HAP-1 (cell line): ENCODE measurements at places on chromosomes 16 and 17.
A peak's percentile ranks its signal among the peaks of the same experiment; 100 is the strongest.

DNA sequence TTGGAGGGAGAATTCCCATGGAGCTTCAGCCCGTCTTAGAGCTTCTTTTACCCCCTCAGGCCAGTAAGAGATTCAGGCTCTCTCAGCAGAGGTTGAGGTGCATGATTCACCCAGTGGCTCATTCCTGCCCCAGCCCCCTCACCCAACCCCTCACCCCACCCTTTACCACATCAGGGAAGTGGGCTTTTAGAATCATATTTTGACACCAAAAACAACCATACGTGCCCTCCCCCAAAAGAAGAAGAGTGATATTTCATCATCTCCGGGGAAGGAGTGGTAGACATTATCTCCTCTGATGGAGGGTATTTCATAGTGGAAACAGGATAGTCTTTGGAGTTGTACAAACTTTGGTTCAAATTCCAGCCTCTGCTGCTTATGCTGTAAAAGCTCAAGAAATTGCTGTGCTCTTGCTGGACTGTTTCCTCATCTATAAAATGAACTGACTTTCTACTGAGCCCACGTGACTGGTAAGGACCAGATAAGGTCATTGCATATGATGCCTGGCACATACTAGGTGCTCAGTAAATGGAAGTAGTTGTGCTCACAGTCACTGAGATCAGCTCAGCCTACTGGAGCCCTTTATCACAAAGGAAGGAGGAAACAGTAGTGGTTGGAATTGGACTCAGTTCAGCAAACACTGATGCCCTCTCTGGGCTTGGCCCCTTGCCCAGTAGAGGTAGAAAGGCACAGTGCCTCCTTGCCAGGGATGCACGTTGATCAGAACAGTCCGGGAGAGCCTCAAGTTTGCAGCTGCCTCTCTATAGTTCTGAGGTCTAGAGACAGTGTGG is 18.3 kb upstream of the CCL5 start:
- DNase-seq, result no peak

DNA sequence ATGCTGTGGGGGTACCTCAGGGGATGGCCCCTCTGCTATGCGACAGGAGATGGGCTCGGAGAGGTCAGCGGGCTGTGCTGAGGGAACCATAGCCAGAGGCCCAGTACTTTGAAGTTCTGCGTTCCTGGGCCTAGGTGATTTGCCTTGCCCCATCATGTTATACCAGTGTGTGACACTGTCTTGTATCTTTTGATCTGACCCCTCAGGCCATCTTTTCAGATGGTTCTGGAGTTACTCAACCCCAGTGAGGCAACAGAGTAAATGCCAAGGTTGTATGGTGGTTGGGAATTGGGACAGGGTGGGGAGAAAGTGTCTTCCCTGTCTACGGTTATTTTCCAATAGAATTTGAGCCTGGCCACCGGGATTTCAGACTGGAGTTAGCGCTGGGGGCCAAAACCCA is 8.5 kb downstream of the MSI2 start:
- no peak for DNase-seq

DNA sequence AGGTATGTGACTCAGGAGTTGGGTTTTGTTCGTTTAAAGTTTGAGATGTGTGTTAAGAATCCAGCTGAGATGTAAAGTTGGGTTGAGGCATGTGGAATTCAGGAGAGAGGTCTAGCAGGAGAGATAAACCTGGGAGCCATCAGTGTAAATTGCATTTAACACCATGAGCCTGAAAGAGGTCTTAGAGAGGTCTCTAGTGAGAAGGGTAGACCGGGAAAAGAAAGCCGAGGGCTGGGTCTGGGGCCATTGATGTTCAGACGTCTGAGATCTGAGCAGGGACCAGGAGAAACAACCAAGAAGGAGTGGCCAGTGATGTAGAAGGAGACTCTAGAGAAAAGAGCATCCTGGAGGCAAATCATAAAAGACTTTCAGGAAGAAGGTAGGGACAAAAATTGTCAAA is 44.1 kb upstream of the PIRT start:
- no peak for DNase-seq

- DNase-seq, result no peak
Measured at GRCh38 chr17:37848690-37849616, 75.3 kb upstream of the TBC1D3K start.

GRCh38 chr17:31467502-31468256 is 76.2 kb downstream of the RAB11FIP4 start:
- peak; percentile 59 for DNase-seq

DNA sequence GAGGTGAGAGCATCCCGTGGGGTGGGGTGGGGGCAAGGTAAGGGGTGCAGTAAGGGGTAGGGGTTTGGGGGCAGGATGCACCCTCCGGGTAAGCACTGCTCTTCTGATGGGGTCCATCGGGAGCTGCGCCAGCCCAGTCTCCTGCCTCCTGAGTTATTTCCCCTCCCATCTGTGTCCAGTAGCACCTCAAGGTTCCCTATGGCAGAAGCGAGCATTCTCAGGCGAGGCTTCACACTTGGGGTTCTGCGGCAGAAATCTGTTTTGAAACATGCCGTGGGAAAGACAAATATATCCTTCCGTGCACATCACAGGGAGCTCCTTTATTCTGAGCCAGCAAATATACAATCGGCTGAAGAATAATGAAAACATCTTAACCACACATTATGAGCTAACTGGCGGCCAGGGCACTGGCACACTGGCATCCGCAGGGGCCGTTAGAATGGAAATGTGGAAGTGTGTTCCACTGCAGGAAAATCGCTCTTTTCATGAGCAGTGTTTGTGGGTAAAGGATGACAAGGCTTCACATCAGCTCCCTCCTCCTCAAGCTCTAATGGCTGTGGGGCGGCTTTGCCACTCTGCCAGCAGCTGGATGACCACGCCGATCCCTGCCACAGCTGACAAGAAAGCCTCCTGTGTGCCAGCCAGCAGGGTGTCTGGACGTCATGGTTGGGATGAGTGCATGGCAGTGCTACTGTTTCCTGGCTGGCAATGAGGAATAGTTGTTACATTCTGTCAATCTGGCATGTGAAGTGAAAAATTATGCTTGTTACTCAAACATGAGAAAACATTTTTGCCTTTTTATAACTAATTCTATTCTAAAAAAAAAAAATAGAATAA is 20.0 kb downstream of the MTHFSD start:
- no peak for DNase-seq

DNA sequence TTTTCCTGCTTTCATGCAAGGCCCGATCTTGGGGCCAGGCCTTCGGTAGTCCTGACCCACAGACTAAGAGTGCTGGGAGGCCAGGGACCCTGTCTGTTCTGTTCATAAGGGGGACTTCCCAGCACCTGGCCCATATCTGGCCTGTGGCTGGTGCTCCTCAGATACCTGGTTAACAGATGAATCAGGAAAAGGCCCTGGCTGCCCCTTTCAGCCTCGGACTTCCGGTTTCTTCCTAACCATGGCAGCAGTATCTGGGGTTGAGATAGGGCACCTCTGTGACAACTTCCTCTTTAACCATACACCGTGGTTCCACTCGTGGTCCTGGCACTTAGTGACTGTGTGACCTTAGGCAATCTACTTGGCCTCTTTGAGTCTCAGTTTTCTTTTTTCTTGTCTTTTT is 18.4 kb downstream of the PLCG2 start:
- no peak for DNase-seq

DNA sequence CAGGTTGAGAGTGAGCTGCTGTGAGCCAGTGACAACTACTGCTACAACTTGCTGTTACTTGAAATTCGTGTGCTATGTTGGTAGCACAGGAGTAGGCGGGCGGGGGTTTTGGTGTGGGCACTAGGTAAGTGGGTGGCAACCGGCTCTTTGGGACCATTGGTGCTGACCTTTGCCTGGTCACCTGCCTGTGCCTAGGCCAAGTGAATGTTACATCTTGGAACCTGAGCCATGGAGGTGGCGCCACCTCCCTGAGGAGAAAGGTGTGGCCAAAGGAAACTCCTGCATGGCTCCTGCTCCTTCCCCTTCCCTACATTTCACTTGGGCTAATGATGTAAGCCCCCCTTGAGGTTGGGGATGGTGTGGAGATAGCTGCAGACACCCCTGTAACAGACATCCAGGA is 25.4 kb upstream of the ARHGAP23 start:
- no peak for DNase-seq

DNA sequence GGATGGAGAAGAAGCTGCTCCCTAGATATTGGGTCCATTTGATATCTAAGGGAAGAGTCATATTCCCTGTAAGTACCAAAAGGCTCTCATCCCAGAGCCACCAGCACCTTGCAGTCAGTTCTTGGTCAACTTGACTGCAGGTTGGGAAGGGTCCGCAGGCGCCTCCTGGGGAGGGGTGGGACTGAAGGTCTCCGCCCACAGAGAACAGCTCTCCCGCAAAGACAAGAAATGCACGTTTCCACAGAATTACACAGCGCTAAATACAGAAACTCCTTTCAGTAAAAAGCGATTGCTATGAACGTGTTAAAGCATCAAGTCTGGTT is 864 bp upstream of the CTCF start:
- DNase-seq, result no peak

DNA sequence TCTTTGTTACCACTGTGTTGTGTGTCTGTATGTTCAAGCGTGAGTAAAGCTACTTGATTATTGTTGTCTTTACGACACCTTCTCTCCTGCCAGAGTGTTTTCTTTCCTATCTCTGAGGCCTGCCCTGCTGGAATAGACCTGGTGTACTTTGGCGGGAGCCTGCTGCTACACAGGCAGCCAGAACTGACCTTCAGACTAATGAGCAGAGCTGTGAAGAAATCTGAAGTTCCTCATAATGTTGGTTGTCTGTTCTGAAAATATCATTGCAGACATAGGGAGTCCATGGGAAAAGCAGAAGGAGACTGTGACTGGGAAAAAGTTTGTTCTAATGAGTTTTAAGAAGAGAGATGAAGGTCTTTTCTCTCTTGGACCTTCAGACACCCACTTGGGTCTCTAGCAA is 9.8 kb downstream of the RHOT1 start:
- DNase-seq, result no peak

GRCh38 chr17:40648384-40648968 is 858 bp upstream of the SMARCE1 start:
- peak; percentile 54 for DNase-seq

DNA sequence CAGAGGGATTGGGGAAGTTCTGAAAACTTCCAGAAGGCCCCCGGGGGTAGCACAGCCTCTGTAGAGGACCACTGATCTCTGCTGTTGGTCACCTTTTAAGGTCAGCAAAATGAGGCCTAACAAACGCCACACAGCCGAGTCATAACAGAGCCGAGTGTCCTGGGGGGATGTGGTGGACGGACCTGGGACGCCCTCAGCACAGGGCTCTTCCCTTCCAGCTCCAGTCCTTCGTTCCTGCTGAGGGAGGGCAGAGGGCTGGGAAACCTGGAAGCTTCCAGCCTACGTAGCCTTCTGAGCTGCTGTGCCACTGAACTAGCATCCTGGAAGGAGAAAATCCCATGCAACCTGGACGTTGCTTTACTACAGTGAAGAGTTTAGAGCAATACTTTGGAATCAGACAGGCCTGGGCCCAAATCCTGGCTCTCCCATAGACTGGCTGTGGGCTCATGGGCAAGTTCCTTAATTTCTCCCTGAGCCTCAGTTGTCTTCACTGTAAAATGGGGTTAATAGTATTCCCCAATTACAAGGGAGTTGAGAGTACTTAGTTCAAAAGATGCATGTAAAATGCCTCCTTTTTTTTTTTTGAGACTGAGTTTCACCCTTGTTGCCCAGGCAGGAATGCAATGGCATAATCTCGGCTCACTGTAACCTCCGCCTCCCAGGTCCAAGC is 34.4 kb upstream of the ZCCHC14 start:
- no peak for DNase-seq

DNA sequence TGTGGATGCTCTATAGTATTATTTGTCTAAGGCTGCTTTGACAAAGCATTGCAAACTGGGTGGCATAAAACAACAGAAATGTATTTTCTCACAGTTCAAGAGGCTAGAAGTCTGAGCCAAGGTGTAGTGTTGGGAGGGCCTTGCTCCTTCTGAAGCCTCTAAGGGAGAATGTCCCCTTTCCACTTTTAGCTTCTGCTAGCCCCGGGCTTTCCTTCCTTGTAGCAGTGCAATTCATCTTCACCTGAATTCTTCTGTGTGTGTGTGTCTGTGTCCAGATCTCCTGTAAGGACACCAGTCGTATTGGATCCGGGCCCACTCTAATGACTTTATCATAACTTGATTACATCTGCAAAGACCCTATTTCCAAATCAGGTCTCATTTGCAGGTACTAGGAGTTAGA is 18.1 kb downstream of the KCNJ16 start:
- DNase-seq, result no peak
